ENCODE measurements at places on chromosomes 16 and 17.

DNA sequence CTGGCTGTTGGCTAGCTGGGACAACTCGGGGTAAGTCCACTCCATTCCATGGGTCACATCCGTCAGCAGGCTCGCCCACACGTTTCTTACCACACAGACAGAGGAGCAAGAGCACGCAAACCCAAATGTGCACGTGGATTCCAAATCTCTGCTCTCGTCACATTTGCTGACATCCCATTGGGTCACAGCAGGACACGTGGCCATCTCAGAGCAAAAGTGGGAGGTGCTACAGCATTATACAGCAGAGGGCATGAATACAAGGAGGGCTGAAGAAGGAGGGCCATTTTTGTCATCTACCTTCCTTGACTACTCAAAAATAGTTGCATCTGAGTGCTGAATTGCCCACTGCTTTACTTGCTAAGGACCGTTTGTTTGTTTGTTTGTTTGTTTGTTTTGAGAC lies 84.7 kb downstream of the RBBP6 start:
- no peak for DNase-seq

DNA sequence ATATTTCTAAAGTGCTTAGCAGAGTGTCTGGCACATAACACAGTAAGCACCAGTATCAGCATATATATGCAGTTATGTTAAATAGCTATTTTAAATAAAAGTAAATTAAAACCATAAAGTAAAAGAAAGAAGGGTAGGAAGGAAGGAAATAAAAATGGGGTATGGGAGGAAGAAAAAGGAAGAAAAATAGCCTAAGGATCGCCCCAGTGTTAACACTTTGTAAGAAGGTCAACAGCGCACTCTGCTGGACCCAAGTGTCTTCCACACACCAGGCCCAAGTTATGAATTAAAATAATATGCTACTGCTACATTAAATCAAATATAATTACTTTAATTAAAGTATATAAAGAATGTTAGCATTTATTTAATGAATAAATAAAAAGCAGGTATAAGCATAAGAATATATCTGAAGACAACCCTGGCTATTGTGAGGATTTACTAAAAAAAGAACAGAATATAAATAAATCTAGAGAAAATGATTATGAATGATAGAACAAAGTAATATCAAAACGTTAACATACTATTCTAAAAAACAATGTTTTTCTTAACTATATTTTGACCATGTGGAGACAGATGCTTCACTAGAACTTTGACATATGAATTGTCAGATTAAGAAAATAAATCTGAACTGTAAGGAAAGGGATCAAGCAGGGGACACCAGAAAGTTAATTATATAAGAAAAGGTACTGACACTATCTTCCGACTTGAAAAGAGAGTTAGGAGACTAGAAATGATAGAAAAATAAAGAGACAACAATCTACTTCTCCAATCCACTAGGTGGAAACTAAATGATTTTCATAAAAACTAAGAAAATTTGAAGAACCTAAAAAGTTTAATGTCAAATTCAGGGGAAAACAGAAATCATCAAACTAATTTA lies 25.9 kb downstream of the BRIP1 start:
- peak; percentile 21 for DNase-seq

DNA sequence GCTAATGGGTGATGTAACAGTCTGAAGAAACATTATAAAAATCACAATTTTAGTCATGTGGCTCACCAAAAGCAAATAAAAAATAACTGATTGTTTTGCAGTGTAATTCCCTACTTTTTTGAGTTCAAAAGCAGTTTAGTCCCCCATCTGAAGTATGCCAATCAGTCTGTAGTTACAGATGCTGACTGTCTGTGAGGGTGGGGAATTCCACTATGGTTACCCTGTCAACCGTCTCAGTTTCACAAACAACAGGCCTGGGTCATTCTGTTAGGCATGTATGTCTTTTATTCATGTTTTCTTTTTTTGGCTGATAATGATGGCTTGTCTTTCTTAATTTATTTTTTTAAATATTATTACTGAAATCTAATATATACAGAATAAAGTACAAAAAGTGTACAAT lies 69.3 kb downstream of the STXBP4 start:
- no peak for DNase-seq

- DNase-seq = no peak
These were observed at the start of gene ABCC3 for GRCh38 chr17:50634224-50634914. Gene ABCC3 (plus strand): TSS chr17:50634881. CDS start chr17:50634937, 56 bp downstream.

DNA sequence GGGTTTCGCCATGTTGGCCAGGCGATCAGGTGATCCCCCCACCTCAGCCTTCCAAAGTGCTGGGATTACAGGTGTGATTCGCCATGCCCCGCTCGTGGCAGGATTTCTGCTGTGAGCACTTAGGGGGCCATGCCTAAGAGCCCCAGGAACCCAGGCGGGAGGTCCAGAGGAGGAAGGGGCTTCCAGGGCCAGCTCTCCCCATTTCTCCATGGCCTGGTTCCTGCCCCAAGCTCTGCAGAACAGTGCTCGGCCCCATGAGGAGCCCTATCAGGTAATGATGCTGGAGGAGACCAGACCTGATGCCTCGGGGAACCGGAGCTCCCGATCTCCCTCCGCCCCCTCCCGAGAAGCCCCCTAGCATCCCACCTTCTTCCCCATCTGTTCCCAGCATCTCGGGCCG lies 53.6 kb downstream of the RMI2 start:
- no peak for DNase-seq

- DNase-seq = no peak
These were observed 132.0 kb downstream of the MRTFB start for GRCh38 chr16:14203166-14203565.

DNA sequence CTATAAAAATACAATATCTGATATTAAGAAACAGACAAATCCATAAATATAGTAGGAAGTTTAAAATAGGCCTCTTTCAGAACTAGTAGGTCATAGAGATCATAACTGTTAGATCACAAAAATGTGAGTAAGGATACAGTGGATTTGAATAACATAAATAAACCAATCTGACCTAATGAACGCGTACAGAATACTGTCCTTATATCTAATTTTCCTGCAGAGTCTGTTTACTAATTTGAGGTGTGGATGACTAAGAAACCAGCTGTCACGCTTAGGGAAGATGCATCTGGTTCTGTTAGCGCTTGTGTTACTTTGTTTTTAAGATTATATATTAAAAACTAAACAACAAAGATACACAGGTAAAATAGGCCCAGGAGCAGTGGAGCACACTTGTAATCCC lies 14.8 kb downstream of the CPD start:
- DNase-seq = no peak

GRCh38 chr16:67931712-67932461 lies at the start of gene CTRL:
Gene CTRL (minus strand): TSS chr16:67931862. CDS start chr16:67931852, 10 bp downstream.
- DNase-seq = no peak

DNA sequence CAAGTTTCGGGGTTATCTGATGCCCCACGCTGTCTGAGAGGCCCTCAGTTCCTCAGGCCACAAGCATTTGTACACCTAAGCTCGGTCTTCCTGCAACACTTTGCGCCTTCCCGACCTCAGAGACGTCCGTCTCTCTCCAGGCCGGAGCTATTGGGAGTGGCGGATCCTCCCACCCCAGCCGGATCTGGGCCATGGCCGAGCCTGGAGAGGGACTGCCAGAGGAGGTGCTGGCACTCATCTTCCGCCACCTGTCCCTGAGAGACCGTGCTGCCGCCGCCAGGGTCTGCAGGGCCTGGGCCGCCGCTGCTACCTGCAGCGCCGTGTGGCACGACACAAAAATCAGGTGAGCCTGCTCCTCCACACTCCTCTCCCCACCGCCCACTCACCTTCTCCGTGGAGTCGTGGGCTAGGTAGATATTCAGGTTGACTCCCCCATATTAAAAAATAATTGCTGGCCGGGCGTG lies 1.9 kb downstream of the FBXL8 start:
- DNase-seq = no peak

Data from T-helper 1 cell (primary cell).